ENCODE measurements at places on chromosomes 13 and 19. TPM values are rescaled to one million over a fixed set of nuclear protein-coding genes. Genes with fewer than 3 reads are reported as not detected.

NDUFA11 gene
- 237 TPM for total RNA-seq

MIR17HG gene
- total RNA-seq: 52.9 TPM

DNA sequence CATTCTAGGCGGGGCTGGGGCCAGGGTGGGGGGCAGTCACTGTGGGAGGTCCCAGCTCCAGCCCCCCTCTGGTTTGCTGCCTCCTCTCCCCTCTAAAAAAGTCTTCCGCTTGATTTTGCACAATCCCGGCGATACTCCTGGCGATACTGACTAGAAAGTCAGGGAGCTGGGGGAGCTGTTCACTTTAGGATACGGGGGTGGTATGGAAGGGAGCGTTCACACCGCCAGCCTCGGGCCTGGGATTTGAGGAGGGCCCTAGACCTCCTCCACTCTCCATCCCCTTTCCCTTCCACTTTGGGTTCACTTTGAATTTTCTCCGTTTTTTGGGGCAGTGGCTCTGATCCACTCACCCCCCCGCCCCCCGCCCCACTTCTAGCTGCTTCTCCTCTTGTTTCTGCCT is 35.0 kb downstream of the KEAP1 start:
- no peak overlapping the region for H3K4me3 ChIP-seq
- DNase-seq: no peak

- no peaks in the 10 kb centered on the region for H3K4me1 ChIP-seq
- no peak overlapping the region for H3K27ac ChIP-seq
- H3K4me3 ChIP-seq: no peak overlapping the region
- H3K36me3 ChIP-seq: no peaks in the 10 kb centered on the region
Measured at GRCh38 chr13:46908501-46908900, 11.6 kb upstream of the HTR2A start.

- H3K36me3 ChIP-seq: no peaks in the 10 kb centered on the region
- no peaks in the 10 kb centered on the region for H3K4me1 ChIP-seq
- peak; percentile 43 for DNase-seq
- H3K27me3 ChIP-seq: peaks cover 2% of the 10 kb centered on the region
- H3K4me3 ChIP-seq: no peak overlapping the region
- no peak overlapping the region for H3K27ac ChIP-seq
Measured at GRCh38 chr13:111361046-111361872, 40.8 kb downstream of the TEX29 start.

GRCh38 chr13:96984051-96984508 is 10.2 kb downstream of the OXGR1 start:
- peaks cover 6% of the 10 kb centered on the region for H3K27me3 ChIP-seq
- H3K4me1 ChIP-seq: peaks cover 8% of the 10 kb centered on the region
- no peak overlapping the region for H3K27ac ChIP-seq
- DNase-seq: peak; percentile 61

All from activated CD4-positive, alpha-beta T cell treated with anti-CD3 and anti-CD28 coated beads, Interleukin-2, amount 10 ng/mL, durations not matched to agents 24 days and 14 days (primary cell).